ENCODE measurements at places on chromosomes 1 and 21.
A peak's percentile ranks its signal among the peaks of the same experiment; 100 is the strongest.

DNA sequence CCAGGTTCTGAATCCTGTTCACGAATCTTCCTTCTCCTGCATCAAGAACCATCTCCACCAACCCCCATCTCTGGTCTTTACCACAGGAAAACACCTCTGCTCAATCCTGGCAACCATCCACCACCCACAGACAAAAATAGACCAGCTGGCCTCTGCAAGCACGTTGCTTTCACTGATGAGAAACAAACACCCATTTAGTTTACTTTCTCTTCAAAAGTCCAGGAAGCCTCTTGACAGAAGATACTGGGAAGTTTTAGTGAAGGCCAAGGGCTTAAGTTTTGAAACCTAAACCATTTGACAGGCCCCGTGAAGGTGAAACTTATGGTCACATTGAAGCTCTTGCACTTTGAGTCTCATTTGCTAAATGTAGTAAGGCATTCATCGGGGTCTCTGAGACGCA, 122.6 kb upstream of the PPP2R5A start:
- DNase-seq: no peak

DNA sequence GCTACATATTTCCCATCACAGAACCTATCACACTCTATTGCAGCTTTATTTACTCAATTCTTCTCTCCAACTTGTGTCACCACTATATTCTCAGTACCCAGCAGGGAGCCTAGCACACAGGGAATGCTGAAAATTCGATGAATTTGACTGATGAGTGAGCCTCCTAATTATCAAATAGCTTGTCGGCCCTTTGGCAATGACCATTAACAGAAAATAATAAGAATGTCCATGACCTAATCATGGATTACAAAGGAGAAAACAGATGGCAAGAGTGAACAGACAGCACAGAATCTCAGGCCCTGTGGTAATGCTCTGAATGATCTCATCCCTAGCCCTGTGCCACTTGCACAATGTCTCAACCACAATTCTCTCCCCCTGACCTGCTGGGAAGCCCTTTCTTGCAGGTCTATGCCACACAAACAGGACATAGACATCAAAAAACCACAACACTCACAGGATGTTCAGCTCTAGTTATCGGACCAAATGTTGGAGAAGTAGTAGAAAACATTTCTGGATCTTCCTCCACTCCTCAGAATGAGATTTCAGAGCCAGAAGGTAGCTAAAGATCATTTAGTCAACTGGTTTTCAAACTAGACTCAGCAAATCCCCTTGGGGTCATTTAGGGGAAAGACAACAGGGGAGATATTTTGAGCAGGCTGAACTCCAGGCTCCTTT, 68.4 kb downstream of the LUZP1 start:
- peak; percentile 48 for DNase-seq

- DNase-seq: no peak
Observed at GRCh38 chr1:31675756-31676155, 28.1 kb downstream of the COL16A1 start.

- DNase-seq: no peak
Observed at GRCh38 chr21:40067751-40068150, 200.5 kb downstream of the PCP4 start.

- DNase-seq: no peak
Observed at GRCh38 chr1:217921126-217921904, 290.2 kb downstream of the SPATA17 start.

DNA sequence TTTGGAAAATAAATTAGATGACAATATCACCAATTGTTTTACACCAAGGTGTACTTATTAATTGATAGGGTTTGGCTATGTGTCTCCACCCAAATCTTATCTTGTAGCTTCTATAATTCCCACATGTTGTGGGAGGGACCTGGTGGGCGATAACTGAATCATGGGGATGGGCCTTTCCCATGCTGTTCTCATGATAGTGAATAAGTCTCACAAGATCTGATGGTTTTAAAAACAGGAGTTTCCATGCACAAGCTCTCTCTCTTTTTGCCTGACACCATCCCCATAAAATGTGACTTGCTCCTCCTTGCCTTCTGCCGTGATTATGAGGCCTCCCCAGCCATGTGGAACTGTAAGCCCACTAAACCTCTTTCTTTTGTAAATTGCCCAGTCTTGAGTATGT, 131.0 kb upstream of the LMO4 start:
- no peak for DNase-seq

GRCh38 chr1:228073857-228074545, 8.5 kb upstream of the ARF1 start:
- DNase-seq: peak; percentile 22

All from RKO (cell line).